CD4-positive, alpha-beta T cell treated with Interleukin-17A for 1 hour (primary cell): ENCODE measurements at places on chromosomes 13 and 19.

- peak; percentile 67 for DNase-seq
These were observed at the start of gene ADAMTSL5 for GRCh38 chr19:1512671-1513498. ADAMTSL5 (minus strand) TSS chr19:1513019; CDS start chr19:1510943, 2,076 bp downstream.

- no peak for DNase-seq
These were observed 1891.6 kb upstream of the PCDH20 start for GRCh38 chr13:63307228-63307627.

DNA sequence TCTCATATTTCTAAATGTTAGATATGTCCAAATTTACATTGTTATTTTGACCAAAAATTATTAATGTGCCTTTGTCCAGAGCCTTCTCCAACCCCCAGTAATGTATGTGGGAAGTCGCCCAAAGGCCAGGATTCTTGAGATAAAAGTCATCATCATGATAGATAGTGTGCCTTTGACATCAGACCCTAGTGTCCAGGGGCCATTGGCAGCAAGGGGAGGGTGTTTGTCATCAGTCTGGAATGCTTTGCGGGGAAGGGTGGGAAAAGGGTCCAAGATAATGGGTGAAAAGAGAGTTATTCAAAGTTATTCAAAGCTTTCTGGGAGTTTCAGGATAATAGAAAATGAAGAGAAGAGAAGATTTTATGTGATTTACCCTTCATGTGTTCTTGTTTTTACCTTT, 909.5 kb upstream of the GPC6 start:
- DNase-seq, result no peak

DNA sequence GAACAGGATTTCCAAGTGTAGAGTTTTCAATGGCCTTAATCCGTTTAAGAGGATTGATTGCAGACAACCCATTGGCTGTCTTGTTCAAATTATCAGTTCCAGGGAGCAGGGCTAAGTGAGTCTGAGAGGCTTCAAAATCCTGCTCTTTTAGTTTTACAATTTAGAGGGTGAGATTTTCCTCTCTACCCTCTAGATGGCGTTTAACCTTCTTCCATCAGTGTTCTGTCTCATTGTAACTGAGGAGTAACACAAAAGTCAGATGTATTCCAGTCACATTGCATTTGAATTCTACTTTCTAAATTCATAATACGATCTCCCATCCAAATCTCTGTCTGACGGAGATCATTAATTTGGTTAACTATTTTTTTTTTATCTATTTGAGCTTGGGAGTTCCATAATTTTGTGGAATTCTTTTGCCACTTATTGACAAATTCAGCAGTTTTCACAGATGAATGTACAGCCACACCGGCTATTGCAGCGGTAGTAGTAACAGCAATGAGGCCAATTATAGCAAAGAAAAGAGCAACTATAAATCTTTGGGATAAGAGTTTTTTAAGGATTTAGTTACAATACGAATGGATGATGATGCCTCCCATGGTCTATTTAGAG, 7.8 kb upstream of the C19orf84 start:
- peak; percentile 52 for DNase-seq
